Ecto neural progenitor cell (in vitro differentiated cells): ENCODE measurements at places on chromosomes 6 and 20.

DNA sequence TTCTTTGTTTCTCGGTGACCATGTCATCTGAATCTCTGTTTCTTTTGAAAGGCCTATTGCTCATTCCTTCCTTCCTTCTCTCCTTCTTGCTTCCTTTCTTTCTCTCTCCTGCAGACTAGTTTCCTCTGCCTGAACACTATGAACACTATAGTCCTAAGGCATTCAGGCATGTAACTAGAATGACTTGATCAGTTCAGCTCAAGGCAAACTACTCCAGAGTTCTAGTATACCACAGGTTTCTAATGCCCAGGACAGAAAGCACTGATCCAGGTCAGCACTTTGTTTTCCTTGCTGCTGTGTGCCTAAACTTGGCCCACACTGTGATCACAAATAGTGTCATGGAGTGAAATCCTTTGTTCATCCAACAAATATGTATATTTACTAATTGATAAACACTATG, 324.1 kb upstream of the GJE1 start:
- DNase-seq = no peak

- DNase-seq = no peak
These were observed 56.6 kb downstream of the SYTL3 start for GRCh38 chr6:158706369-158706982.

- DNase-seq = no peak
These were observed 41.8 kb downstream of the C6orf58 start for GRCh38 chr6:127618729-127619128.

- no peak for DNase-seq
These were observed 7.8 kb downstream of the C6orf118 start for GRCh38 chr6:165301372-165302246.

- no peak for DNase-seq
These were observed 100.2 kb upstream of the POPDC3 start for GRCh38 chr6:105280033-105280432.

DNA sequence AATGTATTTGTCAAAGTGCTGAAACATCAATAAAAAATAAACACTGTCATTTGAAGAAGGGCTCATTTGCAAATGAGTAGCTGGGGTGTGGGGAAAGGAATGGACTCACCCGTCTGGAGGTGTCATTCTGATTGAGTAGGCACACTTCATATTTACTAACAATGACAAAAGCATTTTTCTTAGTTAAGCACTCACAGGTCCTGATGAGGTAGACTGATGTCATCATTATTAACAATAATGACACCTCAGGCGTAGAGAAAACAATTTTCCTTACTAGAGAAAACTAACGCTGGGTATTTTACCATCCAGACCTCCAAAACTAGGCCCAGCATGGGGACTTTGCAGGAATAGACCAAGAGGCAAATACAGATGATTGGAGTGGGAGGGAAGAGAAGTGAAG, 76.0 kb downstream of the UNC5CL start:
- DNase-seq = no peak

GRCh38 chr6:72948153-72948552, 277.1 kb downstream of the KHDC1L start:
- DNase-seq = no peak

- no peak for DNase-seq
These were observed 22.2 kb upstream of the ZBTB2 start for GRCh38 chr6:151413372-151414145.

GRCh38 chr6:3109761-3110160, 8.8 kb upstream of the BPHL start:
- no peak for DNase-seq

DNA sequence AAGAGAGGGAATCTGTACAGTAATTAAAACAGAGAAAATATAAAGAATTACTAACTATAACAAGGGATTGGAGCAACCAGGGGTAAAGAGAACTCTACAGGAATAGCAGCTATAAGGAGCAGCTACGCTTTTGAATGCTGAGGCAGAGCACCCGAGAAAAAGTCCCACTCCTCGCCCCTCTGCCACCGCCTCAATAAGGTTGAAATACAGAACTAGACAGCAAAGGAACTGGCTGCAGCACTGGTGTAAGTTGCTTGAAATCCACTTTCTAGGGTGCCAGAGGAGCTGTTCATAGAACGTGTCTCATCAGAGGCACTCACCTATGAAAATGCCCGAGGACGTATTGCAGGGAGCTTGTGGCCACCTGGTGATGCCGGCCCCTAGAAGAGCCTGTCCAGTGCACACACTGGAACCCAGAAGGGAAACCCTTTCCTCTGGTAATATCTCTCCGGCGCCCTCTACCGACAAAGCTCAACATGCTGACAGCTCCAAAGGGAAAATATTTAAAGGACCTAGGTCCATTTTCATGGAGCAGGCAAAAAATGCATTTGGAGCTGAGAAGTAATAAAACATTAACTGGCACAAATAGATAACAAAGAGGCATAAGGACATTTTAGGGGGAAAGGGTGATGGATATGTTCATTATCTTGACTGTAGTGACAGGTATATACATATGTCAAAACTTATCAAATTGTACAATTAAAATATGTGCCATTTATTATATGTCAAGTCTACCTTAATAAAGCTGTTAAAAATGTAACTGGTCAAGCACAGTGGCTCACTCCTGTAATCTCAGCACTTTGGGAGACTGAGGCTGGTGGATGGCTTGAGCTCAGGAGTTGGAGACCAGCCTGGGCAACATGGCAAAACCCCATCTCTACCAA, 137.4 kb upstream of the HDAC2 start:
- DNase-seq = peak; percentile 76

- DNase-seq = no peak
These were observed 167.7 kb downstream of the ZNF217 start for GRCh38 chr20:53425941-53426340.

- no peak for DNase-seq
These were observed 35.4 kb upstream of the E2F3 start for GRCh38 chr6:20366082-20366830.

DNA sequence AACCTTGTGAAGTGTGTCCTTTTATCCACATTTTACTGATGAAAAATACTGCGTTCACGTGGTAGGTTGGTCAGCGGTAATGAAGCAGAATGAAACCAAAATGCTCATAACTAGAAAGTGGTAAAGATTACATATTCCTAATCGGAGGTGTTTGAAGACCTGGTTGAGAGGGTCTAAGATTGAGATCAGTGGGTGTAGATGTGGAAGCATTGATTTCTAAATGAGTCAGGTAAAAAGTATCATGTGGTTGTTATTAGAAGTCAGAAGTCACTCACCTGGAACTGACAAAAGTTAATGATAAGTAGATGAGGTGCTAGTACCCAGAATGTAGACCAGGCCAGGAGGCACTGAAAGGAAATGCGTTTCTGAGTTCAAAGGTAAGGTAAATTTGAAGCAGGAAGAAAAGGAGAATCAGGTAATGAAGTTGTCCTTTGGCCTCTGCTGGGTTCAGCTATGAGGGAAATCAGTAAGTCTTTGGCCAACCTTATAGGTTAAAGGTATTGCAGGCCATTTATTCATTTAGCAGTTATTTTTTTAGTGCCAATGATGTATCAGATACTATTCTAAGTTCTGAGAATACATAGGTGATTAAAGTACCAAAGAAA, 31.2 kb downstream of the FAM83B start:
- DNase-seq = no peak

DNA sequence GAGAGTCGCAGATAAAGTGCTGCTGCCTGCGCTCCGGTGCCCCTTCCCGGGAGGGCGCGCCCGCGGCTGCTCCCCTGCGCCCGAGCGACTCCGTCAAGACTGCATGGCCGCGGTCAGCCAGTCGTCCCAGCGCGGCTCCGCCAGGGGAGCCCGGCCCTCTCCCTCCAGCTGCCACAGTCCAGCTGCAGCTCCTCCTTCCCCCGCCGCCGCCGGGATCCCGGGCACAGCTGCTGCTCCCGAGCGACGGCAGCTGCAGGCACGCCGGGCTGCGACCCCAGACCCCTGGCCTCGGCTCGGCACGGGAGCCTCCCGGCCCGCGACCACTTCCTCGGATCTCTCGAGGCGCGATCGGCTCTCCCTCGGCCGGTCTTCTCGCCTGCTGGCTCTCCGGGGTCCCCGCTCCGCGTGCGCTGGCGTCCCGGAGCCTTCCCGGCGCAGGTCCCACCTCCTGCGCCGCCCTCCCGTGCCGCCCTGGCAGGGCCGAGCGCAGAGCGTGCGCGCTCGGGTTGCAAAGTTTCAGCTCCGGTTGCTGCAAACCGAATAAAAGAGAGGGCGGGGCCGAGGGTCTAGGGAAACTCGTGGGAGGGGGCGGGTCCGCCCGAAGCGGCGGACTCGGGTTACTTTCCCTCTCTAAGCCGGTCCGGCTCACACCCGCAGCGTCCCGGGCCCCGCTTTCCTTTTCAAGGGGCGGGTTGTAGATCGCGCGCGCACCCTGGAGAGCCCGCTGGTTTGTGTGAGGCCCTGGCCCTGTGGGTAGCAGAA, at the start of gene CNKSR3:
CNKSR3 (minus strand) TSS at position 542 of the 762 bp plus-strand sequence. CDS start 571 bp downstream, outside the sequence.
- DNase-seq = peak; percentile 97

GRCh38 chr20:59207742-59208357, 44.2 kb downstream of the ZNF831 start:
- DNase-seq = peak; percentile 80

- DNase-seq = no peak
These were observed 10.1 kb downstream of the SAMHD1 start for GRCh38 chr20:36941401-36941835.

- no peak for DNase-seq
These were observed 526.8 kb downstream of the CD83 start for GRCh38 chr6:14644381-14644780.

- DNase-seq = no peak
These were observed 82.4 kb downstream of the RTN4IP1 start for GRCh38 chr6:106546691-106547414.

DNA sequence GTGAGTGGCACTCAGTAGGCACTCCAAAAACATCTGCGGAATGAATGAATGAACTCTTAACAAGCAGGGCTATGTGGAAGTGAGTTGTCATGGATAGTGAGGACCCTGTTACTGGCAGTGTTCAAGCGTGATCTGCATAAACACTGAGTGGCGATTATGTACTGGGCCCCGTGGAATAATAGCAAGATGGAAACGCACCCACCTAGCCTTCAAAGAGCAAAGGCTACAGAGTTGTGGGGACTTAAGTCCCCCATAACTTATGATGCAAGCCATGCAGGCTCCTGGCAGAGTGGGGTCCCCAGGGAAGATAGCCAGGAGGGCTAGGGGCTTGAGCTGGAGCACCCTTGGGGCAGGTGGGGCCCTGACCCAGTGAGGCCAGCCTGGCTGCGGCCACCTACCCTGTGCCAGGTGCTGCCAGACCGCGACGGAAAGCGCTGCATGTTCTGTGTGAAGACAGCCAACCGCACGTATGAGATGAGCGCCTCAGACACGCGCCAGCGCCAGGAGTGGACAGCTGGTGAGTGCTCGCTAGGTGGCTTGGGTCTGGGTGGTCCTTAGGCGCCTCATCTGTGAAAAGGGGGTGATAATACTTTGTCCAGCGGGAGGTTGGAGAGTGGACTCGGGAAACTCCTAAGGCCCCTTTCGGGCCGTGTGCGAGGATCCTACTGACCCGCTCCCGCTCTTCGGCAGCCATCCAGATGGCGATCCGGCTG, 20.0 kb downstream of the DEF6 start:
- DNase-seq = peak; percentile 69

GRCh38 chr6:15960740-15961634, 167.9 kb upstream of the MYLIP start:
- DNase-seq = no peak

DNA sequence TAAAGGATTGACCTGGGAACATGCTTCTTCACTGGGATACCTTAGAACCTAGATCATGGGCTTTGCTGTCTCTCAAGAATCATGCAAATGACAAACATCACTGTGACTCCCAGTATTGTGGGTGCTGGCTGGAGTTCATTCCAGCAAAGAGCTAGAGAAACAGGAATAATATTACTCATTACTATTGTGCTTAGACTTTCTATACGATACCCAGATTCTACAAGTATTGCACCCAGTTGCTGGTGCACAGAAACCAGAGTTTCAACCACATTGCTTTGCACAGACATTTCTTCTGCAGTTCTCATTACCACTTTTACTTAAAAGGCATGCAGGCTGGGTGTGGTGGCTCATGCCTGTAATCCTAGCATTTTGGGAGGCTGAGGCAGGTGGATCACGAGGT, 220.4 kb upstream of the ZNF217 start:
- DNase-seq = no peak

GRCh38 chr6:30955367-30956042, 14.7 kb downstream of the MUCL3 start:
- peak; percentile 79 for DNase-seq

- no peak for DNase-seq
These were observed 17.3 kb downstream of the STX7 start for GRCh38 chr6:132495604-132496079.

DNA sequence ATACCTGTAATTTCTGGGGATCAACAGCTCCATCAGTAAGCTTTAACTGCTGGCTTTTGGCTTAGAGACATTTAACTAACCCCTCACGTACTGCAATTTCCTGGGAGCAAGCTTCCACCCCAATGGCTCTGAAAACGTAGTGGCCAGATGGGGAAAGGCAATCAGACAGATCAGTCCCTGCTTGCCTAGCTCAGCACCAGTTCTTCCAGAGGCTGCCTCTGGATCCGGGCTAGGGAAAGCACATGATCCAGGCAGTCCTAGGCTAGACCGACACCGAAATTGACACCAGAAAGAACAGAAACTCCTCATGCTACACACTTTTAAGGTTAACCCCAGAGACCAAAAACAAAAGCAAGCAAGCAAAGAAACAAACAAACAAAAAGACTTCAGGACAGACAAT, 13.3 kb downstream of the PREP start:
- DNase-seq = no peak

DNA sequence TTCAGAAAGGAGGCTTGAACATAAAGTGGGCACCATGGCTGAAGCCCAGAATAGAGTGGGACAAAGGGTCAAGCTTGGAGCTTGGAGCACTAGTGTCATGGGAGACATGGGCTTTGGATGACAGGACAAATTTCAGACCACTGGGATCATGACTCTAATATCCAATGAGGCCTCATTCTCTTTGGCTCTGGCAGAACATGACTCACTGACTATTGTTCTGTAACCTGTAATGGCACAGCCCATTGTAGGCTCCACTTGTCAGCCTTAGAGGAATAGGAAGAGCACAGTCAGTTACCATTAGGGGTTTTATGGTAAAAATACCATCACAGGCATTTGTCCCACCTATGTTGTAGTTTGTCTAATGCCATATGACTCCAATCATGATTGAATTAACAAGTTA, 34.0 kb upstream of the MMS22L start:
- DNase-seq = no peak

DNA sequence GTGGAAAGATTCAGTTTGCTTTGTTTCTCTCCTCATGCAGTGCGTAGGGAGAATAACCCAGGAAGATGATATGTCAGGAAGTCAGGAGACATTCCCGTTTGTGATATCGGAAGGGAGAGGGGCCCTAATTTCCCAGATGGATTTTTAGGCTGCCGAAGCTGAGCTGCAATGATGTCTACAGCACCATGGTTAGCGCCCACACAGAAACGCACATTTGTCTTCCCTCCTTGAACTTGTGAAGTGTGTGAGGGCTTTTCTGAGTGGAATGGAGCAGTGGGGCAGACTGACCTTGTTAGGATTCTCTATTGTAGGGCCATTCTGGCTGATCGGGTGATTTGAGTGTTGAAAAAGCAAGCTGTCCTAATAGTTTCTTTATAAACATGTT, 191.3 kb upstream of the ARG1 start:
- no peak for DNase-seq

- no peak for DNase-seq
These were observed 38.8 kb upstream of the SPACA1 start for GRCh38 chr6:88008831-88009231.

GRCh38 chr6:11142296-11143027, 30.9 kb upstream of the ERVFRD-1 start:
- DNase-seq = no peak

GRCh38 chr6:139679516-139680179, 305.2 kb upstream of the CITED2 start:
- no peak for DNase-seq

- no peak for DNase-seq
These were observed 341.8 kb downstream of the CDKAL1 start for GRCh38 chr6:20876036-20876435.

GRCh38 chr6:53579338-53579737, 34.4 kb upstream of the GCLC start:
- no peak for DNase-seq
